ENCODE measurements at places on chromosomes 5 and 9.

DNA sequence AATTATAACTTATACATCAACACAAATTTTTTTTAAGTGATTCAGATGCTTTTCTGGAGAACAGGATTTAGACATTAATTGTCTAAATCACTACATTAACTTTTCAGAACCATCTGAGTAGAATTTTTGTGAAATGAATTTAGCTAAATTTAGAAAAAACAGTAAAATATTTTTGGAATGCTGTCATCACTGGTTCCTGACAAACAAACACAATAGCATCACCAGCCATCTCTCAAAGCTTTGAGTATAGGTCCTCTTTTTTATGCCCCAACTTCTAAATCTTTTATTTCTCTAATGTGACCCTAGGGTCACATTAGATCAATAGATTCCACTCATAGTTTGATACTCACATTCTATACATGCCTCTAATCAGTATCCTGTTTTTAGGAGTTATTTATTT, 104.6 kb downstream of the PRR16 start:
- DNase-seq, result no peak

DNA sequence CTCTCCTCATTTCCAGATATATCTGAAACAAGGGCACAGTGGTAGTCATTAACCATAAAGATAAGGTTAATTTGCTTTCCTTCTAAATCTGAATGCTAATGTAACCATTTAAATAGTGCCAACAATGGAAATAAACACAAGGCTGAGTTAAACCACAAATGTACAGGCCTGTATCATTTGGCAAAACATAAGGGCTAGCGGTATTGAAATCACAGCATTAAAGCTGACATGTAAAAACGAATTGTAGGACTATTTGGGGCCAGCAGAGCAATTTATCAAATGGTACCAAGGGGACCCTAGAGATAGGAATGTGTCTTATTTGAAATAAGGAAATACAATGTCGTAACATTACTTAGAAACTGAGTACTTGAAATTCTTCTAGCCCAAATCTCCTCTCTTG, 247.5 kb upstream of the RPS23 start:
- no peak for DNase-seq

GRCh38 chr9:653856-654387, 187.6 kb upstream of the DMRT1 start:
- no peak for DNase-seq

- DNase-seq, result no peak
These were observed 275.7 kb downstream of the CSNK1G3 start for GRCh38 chr5:123787635-123788034.

GRCh38 chr9:85858056-85858750, 82.7 kb upstream of the NAA35 start:
- DNase-seq, result no peak

DNA sequence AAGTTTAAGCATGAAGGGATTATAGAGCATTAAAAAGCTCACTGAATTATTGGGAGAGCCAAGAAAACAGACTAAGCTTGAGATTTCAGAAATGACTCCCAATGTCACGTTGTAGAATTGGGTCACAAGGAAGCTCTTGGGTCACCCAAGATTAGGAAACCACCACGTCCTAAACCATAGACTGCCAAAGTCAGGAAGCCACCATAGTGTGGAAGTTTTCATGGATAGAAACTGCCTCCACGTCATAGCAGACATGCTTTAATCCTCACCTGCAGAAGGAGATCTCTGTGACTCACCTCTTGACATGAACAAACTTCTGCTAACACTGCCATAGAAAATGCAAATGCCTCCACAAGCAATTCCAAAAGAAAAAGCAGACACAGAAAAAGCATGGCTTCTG, 106.3 kb downstream of the SLC1A3 start:
- DNase-seq, result no peak

DNA sequence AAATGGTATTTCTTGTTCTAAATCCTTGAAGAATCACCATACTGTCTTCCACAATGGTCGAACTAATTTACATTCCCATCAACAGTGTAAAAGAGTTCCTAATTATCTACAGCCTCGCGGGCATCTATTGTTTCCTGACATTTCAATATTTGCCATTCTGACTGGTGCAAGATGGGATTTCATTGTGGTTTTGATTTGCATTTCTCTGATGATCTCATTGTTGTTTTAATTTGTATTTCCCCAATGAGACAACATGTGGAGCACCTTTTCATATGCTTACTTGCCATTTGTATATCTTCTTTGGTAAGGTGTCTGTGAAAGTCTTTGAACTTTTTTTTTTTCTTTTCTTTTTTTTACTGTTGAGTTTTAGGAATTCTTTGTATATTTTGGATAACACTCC, 473.6 kb downstream of the KCTD16 start:
- DNase-seq, result no peak

GRCh38 chr5:68544091-68544647, 328.6 kb downstream of the PIK3R1 start:
- no peak for DNase-seq

DNA sequence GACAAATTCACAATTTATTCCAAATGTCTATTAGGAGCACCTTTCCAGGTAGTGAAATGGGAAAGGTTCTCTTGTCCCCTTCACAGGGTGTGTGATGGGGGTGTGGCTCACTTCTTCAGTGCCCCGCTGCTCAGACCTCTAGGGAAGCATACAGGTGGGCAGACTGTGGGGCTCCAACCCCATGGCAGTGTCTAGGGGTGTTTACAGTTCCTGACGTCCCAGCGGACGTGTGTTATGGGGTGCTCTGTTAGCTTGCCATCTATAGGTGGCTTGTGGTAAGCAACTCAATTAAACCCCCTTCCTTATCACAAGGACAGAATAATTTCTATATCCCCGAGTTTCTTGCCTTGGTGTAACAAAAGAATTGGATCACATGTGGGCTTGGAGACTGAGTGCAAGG, 67.4 kb upstream of the SPINK5 start:
- DNase-seq, result no peak

DNA sequence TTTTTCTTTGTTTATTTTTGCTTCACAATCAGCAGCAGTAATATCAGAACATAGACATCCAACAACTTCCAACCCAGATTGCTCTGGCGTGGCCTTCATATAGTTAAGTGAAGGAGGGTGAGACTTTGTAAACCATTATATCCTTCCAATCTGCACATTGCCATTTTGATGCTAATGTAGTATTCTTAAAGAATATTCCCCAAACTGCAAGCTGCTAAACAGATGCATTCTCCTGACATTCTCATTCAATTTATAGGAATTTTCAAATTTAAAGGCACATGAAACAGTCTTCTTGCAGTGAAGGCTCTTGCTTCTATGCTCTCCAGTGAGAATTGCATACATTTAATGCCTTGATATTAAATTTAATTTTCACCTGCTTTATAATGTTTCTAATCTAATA, 181.2 kb upstream of the EDIL3 start:
- no peak for DNase-seq

DNA sequence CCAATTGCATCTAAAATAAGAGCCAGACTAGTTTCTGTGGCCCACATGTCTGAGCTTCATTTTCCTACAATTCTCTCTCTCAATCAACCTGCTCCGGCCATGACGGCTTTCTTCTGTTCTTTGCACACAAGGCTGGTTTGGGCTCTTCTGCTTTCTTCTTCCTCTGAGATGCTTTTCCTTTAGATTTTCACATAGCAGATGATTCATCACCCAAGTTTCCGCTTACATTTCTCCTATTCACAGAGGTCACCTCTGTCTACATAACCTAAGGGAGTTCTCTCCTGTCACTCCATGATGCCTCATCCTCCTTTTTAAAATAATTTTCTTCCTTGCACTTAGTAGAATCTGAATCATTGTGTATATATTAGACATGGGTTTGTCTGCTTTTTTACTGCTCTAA, 334.6 kb upstream of the TUSC1 start:
- no peak for DNase-seq

GRCh38 chr9:81683238-81683637, 6.1 kb downstream of the TLE1 start:
- no peak for DNase-seq

GRCh38 chr9:114507726-114508125, 2.5 kb upstream of the WHRN start:
- DNase-seq, result no peak

GRCh38 chr9:77943057-77943456, 88.6 kb downstream of the GNAQ start:
- no peak for DNase-seq

All from activated naive CD4-positive, alpha-beta T cell treated with anti-CD3 and anti-CD28 coated beads, Interleukin-2, amount 50 U/mL, for 72 hours (primary cell).